Erythroblast (primary cell): ENCODE measurements at places on chromosomes 5 and 9.

DNA sequence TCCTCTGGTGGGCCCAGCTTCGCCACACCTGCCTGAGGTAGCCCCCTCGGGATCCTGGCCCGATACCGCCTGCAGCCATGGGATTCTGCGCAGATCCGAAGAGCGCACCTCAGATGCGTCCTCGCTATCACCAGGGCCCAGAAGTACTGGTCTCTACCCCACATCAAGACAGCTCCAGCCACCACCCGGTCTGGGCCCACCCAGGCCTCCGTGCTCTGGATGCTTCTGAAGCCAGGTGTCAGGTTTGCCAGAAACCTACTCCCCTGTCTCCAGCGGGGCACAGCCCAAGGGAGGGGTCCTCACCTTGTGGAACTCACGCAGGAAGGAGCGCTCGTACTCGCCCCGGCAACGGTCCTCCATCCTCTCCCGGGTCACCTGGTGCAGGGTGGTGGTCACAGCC lies 2.4 kb downstream of the ANAPC2 start:
- DNase-seq: no peak

DNA sequence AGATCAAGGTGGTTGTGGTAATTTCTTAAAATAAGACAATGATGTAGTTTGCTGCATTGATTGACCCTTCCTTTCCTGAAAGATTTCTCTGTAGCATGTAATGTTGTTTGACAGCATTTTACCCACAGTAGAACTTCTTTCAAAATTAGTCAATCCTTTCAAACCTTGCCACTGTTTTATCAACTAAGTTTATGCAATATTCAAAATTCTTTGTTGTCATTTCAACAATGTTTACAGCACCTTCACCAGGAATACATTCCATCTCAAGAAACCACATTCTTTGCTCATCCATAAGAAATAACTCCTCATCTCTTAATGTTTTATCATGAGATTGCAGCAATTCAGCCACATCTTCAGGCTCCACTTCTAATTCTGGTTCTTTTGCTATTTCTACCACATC lies 43.8 kb downstream of the NR2F1 start:
- no peak for DNase-seq

GRCh38 chr5:176391479-176391878 lies 2.9 kb downstream of the HIGD2A start:
- DNase-seq: no peak

GRCh38 chr9:120742951-120743416 lies 28.7 kb upstream of the MEGF9 start:
- peak; percentile 64 for DNase-seq

GRCh38 chr5:103444333-103445038 lies 118.1 kb downstream of the NUDT12 start:
- no peak for DNase-seq

GRCh38 chr5:93607367-93608258 lies 24.6 kb downstream of the NR2F1 start:
- peak; percentile 66 for DNase-seq

DNA sequence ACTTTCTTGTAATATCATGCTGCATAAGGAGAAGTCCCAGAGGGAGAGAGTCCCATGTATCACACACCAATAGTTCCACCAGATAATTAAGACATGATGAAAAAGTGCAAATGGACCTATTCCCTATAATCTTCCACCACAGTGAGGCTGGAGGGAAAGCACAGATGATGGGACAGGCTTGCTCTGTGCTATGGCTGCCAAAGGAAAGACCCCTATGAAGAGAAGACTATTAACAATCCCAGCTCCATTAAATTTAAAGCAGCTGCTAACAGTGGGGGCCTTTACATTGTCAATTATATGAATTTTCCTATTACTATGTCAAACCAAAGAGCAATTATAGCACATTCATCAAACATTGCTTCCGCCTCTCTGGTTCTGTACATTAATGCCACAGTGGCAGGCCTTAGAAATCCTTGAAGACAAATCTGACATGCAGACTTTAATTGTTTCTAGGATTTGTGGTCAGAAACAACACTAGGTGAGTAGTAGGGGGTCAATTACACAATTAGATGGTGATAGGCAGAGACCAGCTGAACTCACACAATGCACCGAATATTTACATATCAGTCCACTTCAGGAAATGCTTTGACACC lies 551.3 kb downstream of the TLE1 start:
- no peak for DNase-seq

GRCh38 chr9:7860335-7860709 lies 60.7 kb upstream of the DMAC1 start:
- DNase-seq: no peak

DNA sequence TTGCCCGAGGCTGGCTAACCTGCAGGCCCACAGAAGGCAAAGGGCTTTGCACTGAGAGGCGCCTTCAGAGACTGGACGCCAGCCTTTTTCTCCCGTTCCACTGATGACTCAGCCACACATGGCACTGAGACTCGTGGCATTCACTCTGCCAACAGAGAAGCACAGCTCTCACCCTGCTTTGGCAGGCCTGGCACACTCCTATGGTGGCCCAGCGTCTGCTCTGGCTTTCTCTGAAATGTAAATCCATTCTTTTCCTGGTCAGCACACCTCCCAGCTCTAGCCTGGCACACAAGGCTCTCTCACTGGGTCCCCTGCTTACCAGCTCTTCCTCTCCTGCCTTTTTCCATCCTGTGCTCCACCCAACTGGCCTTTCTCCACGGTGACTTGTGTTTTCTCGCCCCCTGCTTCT lies 5.9 kb upstream of the MELK start:
- DNase-seq: no peak

GRCh38 chr5:94841598-94842322 lies 223.3 kb downstream of the SLF1 start:
- DNase-seq: no peak

GRCh38 chr9:91302831-91303230 lies 58.9 kb downstream of the AUH start:
- no peak for DNase-seq

GRCh38 chr5:83472508-83473345 lies 1.2 kb downstream of the VCAN start:
- DNase-seq: peak; percentile 52

DNA sequence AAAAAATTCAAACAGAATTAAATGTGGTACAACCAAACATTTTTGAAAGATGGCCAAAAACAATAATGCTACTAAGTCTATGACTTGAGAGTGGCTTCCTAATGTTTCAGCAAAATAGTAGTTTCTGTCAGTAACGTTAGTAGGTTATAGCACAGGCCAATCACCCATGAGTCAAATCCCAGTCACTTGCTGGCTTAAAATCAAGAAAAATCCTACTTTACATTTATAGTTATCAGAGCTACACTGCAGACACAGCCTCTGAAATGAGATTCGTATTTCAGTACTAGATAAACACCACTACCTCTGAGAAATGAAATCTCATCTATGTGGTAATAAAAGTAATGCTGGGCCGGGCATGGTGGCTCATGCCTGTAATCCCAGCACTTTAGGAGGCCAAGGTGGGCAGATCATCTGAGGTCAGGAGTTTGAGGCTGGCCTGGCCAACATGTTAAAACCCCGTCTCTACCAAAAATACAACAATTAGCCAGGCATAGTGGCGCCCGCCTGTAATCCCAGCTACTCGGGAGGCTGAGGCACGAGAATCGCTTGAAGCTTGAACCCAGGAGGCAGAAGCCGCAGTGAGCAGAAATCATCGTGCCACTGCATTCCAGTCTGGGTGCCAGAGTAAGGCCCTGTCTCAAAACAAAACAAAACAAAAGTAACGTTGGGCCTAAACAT lies 6.1 kb downstream of the ZDHHC21 start:
- DNase-seq: no peak

DNA sequence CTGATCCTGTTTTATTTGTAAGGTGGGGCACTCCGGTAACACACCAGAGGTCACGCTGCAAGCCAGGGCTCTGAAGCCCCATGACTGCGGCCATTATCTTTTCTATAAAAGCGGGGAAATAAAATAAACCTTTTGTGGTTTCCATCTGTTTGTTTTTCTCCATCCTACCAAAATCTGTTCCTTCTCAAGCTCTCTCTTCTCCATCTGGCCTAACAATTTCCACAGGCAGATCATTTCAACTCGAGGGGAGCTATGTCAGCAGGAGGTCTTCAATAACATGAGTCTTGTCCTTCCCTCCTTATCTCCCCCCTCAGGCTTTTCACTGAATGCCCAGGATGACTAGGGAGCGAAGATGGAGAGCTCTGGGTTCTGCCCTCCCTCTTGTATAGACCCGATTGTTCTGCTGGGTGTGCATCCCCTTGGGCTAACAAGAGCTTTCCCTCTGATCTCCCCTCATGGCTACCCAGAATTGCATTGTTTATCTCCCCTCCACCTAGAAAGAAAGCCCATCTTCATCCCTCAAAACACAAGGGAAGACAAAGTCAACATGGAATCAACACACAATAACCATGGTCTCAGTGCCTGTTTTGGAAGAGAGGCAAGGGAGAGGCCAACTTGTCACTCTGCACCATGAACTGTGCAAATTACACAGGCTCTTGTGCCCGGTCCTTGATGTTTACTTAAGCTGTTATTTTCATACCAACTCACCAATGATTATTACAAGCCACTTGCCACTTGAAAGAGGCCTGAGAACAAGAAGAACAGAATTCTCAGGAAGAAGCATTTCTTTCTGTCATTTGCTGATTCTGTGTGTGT lies 187.8 kb downstream of the FANCC start:
- no peak for DNase-seq

DNA sequence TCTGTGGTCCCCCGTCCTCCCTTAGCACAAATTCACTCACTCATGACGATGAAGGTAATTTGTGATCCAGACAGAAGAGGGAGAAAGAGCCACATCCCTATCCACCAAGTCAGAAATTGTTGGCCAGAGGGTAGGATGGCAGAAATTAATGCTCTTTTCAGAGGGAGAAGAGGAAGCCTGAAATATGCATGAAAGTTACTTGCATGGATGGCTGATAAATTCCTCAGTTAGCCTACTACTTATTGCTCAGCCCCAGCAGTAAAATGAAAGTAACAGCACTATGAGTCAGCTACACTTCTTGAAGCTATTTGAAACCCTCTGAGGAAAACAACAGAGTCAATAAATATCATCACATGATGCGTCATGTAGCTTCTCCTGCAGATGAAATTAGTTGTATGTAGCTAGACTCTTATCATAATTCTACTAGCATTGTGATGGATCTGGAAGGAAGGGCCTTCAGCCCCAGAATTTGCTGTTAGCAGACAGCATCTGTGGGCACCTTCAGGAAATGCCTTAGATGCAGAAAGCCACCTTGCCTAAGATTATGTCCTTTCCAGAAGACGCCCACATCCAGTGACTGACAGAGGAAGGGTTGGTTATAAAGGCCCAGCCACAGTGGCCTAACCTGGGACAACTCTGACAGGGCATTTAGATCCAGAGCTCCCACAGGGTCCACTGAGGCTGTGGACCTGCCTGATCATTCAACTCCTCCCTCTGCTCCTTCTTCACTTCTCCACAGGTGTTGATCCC lies 81.2 kb upstream of the CCDC112 start:
- peak; percentile 38 for DNase-seq

GRCh38 chr5:55421074-55421529 lies 113.3 kb downstream of the MTREX start:
- DNase-seq: no peak

- no peak for DNase-seq
Observed at GRCh38 chr5:139684881-139685749, 37.0 kb downstream of the CXXC5 start.

GRCh38 chr9:99392986-99393385 lies 170.9 kb downstream of the SEC61B start:
- no peak for DNase-seq

DNA sequence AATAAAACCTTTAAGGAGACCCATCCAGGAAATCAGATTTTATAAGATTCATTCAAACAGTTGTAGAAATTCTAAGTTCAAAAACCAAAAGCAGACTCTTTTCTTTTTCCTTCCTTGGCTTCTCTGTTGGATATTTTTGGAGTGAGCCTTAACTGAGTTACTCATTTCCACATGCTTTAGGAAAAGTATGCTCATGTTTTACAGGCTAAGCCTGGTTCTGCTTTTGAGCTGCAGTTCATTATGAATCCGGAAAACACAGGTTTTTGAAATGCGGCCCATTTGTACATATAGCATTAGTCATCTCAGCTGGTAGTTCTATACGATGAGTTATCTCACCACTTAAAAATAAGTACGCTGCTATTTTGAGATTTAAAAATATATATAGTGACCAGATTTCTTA lies 156.6 kb upstream of the DMRT1 start:
- no peak for DNase-seq

DNA sequence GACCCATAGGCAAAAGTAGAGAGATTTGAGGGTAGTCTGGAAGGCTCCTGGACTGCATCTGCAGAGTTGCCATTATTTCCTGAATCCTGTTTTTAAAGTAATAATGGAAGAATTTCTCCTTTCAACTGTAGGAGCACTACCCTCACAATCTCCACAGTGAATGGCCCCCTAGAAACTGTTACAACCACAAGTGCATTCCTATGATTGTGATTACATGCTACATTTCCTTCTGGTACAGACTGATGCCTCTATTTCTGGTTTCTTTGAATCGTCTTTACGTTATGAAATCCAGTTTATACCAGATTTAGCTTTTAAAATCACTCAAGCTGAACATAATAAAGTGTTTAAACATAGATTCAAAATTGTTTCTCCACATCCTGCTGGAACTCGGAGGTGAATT lies 49.4 kb downstream of the FRMPD1 start:
- DNase-seq: no peak

- no peak for DNase-seq
Observed at GRCh38 chr5:168869615-168870227, 290.6 kb upstream of the PANK3 start.

- no peak for DNase-seq
Observed at GRCh38 chr5:123303802-123304201, 119.4 kb downstream of the CEP120 start.

DNA sequence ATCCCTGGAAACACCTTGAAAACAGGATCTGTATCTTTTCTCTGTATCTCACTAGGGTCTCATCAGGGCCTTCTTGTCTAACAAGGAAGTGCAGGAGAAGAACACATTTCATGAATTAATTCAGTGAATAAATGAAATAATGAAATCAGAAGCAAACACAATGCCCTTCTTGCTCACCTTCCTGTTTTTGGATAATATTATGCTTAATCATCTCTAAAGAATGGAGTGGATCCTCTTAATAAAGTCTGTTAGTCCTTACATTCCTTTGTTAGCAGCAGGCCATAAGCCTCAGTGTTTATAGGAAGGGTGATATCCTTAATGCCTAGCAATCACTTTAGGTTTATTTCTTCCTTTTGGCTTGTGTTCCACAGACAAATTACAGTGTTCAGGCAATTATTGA lies 837.1 kb upstream of the SEMA6A start:
- DNase-seq: no peak

- DNase-seq: no peak
Observed at GRCh38 chr5:125113328-125113727, 366.9 kb upstream of the ZNF608 start.
